Mesothelial cell of epicardium (in vitro differentiated cells): ENCODE measurements at places on chromosomes 11 and 22.

DNA sequence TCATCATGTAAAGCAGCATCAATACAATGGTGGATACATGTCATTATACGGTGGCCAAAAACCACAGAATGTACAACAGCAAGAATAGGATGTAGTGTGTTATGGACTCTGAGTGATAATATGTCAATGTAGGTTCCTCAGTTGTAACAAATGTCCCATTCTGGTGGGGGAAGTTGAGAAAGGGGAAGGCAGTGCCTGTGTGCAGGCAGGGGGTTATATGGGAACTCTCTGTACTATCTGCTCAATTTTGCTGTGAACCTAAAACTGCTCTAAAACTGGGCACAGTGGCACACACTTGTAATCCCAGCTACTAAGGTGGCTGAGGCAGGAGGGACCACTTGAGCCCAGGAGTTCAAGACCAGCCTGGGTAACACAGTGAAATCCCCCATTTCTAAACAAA is 5.9 kb downstream of the CHKA start:
- DNase-seq, result no peak

DNA sequence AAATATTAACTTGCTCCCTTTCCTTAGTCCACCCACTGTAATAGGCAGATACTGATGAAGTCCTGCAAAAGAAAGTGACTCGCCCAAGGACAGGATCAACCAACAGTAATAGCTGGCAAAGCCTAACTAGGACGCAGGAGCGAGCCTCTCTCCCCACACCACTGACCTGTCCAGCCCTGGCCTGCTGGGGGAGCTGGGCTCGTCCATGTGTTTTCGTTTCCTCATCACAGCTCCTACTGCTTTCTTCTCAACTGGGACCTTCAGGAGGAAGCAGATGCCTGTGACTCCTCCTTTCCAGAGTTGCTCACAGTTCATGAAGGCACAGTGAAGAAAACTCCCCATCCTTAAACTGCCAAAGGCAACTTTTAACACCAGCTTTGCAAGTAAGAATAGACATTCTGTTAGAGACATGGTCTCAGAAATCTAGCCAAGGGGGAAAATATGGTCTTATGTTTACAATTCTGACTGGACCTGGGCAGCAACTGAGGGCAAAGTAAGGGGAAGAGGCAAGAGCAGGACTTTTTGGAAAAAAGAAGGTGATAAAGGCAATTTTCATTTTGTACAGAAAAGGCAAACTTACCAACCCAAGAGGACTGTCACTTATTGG is 11.6 kb upstream of the GPHA2 start:
- DNase-seq, result no peak

GRCh38 chr11:67315325-67315909 is 12.1 kb downstream of the SSH3 start:
- no peak for DNase-seq

DNA sequence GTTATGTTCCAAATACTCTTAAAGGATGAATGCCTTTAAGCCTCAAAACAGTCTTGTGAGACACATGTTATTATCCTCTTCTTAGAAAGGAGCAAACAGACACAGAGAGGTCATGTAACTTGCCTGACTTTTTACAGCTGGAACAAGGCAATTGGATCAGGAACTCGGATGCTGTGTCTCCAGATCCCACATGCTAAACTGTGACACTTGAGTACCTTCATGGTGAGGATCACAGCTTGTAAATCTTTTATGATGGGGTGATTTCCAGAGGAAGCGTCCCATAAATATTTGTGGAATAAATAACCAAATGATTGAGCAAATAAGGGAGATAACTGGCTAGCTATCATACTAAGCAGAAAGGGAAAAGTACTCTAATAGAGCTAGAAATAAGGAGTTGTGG is 171.2 kb downstream of the C11orf91 start:
- DNase-seq, result no peak

- DNase-seq, result peak; percentile 6
These were observed 135.0 kb downstream of the BUD13 start for GRCh38 chr11:116637766-116638165.

GRCh38 chr11:32722255-32722654 is 72.2 kb downstream of the CCDC73 start:
- DNase-seq, result no peak

DNA sequence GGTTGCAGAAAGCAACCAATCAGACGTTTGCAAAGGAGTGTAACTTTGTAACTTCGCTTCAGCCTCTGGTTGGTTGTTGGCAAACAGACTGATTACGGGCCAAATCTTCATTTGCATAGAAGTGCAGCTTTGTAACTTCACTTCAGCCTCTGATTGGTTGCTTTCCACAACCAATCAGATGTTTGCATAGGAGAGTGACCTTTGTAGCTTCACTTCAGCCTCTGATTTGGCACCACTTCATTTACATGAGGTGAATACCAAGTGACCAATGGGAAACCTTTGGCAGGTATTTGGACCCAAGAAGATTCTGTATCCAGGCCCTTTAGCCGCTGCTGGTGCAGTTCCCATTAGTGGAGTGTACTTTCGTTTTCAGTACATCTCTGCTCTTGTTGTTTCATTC is 16.0 kb downstream of the USP47 start:
- no peak for DNase-seq

DNA sequence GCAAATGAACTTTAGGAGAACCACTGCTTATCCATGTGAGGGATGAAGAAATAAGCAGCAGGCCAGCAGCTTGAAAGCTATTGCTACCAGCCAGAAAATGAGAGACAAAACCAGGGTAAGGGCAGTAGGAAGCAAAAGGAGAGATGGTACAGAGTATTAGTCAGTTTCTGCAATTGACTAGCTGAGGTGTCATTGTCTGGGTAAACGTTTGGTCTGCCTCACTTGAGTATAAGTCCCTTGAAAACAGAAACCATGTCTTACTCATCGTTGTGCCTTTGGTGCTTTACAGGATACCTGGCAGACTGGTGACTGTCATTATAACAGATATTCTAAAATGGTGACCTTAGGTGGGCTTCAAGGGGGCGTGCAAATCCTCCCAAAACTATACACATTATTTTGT is 63.9 kb upstream of the USP47 start:
- DNase-seq, result no peak

GRCh38 chr11:73310661-73311393 is 2.8 kb downstream of the ARHGEF17 start:
- DNase-seq, result no peak

- DNase-seq, result no peak
These were observed 63.4 kb upstream of the UCP3 start for GRCh38 chr11:74072286-74072685.

- DNase-seq, result peak; percentile 55
These were observed 1.5 kb downstream of the MAFF start for GRCh38 chr22:38203090-38203810.

DNA sequence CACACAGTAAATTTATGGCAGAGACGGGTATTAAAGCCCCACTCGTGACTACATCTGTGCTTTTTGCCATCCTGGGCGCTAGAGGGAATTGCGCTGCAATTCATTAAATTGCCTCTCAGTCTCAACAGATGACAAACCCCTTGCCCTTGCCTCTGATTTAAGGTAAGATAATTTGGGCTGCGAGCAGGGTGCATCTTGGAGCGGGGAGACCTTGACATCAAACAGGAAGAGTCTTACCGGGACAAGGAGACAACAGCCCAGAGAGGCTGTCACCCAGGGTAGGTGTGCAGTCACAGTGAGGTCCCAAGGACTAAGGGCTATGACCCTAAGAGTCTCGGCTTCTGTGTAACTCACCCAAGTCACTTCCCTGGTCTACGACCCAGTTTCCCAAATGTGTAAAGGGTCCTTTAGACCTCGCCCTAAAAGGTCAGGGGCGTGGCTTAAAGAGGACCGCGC is 449 bp upstream of the TOM1 start:
- no peak for DNase-seq

GRCh38 chr22:47168900-47169800 is 406.7 kb downstream of the TBC1D22A start:
- no peak for DNase-seq

- no peak for DNase-seq
These were observed 1.2 kb upstream of the RASGRP2 start for GRCh38 chr11:64745189-64745520.

DNA sequence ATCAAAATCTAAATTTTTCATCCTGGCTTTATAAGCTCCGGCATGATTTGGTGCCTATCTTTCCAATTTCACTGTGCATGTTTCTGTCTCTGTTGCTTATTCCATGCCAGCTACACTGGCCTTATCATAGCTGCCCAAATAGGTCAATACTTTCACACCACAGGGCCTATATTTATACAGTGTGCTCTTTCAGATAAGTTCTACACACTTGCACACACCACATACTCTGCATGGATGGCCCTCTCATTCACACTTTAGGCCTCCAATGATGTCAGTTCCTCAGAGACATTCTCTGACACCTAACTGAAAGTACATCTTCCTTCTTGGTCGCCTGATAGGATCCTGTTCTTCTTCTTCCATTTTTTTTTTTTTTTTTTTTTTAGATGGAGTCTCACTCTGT is 7.0 kb downstream of the ALG8 start:
- DNase-seq, result no peak

DNA sequence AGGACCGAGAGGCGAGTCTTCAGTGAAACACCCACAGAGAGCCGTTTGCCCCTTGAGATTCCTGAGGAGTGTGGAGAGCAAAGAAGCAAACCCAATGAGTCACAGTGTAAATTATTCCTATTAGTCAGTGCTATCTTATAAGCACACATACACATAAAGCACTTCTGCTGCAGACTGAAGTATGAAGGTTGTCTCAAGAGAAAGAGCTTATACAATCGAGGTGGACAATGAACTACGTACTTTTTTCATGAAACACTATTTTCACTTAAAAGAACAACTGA is 37.3 kb downstream of the GALNT18 start:
- no peak for DNase-seq

DNA sequence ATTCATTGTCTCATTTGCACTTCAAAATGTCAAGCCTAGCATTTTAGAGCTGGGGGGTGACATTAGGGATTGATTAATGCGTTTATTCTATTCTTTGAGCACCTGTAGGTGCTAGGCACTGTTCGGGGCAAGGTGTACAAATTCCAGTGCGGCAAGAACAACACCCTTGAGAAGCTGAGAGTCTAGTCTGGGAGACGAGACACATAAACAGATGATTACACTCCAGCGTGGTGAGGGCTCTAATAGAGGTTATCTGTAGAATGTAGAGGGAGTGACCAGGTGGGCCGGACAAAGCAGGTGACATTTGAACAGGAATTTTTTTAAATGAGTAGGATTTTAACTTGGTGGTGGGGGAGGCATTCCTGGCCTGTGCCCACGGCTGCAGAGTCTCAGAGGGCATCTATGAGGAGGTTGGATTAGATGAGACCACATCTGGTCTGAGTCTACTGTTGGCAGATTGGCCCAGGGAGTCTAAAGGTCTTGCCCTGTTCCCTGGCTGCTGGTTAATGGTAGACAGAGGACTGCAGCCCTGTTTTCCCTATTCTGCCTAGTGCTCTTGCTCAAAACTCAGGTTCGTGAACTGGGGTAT is 970 bp downstream of the CAT start:
- no peak for DNase-seq
